ENCODE measurements at places on chromosomes 6 and 20.

GRCh38 chr6:163777716-163778115, 363.2 kb downstream of the QKI start:
- DNase-seq: no peak

GRCh38 chr6:158713469-158713868, 63.6 kb downstream of the SYTL3 start:
- DNase-seq: no peak

DNA sequence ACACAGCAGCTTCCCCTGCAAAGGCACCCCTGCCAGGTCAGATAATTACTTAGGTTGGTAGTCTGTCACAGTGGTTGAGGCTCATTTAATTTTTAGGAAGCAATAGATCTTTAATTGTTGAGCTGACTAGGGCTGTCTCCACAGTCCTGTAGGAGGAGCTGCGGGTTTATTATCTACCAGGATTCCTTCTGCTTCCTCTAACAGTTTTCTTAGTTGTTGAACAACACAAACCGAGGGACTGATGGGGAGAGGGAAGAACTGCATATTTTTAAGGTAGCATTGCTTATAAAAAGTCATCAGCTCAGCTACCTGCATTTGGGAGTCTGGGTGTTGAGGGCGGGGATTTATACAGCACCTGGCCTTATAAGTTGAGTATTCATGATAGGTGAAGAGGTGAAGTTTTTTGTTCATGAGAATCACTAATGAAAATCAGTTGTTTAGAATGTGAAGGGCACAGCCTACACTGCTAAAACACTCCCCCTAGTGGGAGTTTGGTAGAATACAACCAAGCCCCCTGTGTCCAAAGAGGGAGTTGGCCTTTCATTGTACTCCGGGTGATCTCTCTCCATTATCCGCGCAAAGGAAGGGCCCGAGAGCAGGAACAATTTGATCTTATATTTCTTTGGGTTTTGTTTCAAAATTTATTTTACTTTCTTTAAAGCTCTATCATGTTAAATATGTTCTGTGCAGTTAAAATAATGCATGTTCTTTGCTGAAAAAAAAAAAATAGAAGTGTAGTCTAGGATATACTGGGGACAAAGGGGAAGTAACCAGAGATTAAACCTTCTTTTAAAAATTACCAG, 69.6 kb downstream of the SSR1 start:
- peak; percentile 49 for DNase-seq

- no peak for DNase-seq
Measured at GRCh38 chr6:151577257-151577656, 83.4 kb downstream of the CCDC170 start.

DNA sequence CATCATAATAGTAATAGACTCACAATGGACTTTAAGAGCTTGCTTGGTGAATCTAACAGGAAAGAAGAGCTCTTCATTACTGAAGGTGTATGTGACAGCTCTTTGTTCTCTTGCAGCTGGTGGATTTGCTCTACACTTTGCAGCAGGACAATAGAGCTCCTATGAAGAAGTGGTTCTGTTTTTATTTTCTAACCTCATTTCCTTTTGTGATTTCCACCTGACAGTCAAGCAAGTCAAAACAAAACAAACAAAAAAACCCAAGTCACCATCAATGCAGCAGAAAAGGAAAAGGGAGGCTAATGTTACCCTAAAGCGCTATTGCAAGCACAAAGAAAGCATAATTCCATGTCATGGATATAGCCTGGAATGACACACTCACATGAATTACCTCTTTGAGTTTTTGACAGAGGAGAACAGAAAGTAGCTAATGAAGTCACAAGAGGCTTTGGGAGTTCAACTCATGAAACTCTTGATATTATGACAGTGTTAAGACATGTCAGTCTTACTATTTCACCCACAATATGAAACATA, 1188.1 kb downstream of the EPHA7 start:
- no peak for DNase-seq

- DNase-seq: no peak
Measured at GRCh38 chr6:5237805-5238204, 22.9 kb downstream of the LYRM4 start.

DNA sequence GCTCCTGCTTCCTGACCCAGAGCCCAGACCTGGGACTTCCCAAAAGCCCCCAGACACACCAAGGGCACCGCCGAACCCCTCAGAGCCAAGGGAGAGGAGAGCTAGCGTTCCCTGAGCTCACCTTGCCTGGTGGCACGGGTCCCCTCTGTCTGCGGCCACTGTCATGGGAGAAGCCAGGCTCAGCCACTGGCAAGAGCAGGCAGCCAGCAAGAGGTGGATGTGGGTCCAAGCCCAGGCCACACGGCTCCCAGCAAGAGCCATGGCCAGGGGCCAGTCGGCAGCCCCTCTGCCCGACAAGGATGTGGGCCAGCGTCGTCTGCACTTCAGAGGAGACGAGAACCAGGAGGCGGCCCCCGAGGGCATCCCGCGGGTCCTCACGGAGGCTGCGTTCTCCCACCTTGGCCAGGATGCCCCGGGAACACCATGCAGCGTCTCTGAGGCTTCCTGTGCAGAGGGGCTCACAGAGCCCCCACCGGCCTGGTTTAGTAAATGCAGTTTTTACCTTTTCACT, 2.2 kb upstream of the PPDPF start:
- no peak for DNase-seq

DNA sequence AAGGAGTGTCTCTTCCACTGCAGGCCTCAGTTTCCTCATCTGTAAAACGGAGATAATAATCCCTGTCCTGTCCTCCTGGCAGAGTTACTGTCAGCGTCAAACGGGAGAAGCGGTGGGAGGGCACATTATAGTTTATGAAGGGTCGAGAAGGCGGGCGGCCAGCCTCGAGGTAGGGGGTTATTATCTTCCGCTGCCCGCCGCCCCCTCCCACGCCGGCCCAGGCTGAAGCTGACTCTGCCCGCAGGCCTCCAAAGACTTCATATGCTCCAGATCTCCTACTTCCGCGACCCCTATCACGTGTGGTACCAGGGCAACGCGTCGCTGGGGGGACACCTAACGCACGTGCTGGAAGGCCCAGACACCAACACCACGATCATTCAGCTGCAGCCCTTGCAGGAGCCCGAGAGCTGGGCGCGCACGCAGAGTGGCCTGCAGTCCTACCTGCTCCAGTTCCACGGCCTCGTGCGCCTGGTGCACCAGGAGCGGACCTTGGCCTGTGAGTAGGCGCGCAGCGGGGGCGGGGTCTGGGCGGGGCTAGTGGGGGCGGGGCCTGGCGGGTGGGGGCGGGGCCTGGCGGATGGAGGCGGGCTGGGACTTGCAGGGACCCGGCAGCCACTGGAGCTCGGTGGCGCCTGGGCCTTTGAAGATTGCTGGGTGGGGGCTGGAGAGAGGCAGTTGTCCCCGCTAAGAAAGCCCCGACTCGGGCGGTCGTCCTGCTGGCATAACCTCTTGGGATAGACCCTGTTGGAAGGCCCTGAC, 2.8 kb downstream of the PROCR start:
- DNase-seq: peak; percentile 60

DNA sequence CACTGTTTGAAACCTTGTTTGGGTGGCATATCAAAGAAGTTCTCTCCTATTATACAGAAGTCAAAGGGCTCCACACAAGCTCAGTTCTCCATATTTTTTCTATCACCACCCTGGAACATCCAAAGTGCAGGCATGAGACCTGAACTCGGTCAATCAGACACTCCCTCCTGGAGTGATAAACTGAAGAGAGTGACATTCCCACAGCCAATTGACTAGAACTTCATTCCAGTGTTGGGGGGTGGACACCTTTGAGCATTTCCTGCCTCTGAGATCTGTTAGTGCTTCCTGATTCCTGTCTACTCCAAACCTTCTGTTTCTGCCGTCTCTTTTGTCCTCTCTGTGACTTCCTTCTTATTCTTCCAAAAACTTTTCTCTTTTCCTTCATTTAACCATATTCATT, 220.7 kb upstream of the NOX3 start:
- no peak for DNase-seq

- DNase-seq: no peak
Measured at GRCh38 chr6:17497535-17498095, 102.5 kb upstream of the FAM8A1 start.

DNA sequence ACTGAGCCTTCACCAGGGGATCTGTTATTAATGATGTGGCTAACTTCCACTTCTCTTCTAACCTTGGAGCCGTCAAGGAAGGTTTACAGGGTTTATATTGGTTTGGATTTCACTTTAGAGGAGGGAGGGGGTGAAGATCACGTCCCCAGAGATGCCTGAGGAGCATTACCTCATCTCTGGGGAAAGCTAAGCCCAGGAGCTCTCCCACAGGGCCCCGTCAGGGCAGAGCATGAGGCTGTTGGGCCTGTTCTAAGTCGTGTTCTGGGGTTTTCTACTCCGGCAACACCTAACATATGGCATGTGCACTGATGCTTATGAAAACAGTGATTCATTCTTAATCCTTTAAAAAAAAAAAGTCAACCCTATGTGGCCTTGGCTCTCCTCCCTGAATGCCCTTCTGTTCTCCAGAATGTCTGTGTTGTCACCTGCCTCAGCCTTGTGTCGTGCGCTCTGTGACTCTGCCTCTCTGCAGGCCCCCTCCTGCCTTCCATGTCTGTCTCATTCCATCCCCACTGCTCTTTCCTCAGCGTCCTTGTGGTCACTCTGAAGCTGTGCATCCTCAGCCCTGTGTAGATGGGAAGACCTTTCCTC, 97.4 kb upstream of the JARID2 start:
- DNase-seq: no peak

- no peak for DNase-seq
Measured at GRCh38 chr6:105921781-105922180, 164.4 kb upstream of the PRDM1 start.

- no peak for DNase-seq
Measured at GRCh38 chr6:159446340-159446739, 246.7 kb downstream of the SOD2 start.

DNA sequence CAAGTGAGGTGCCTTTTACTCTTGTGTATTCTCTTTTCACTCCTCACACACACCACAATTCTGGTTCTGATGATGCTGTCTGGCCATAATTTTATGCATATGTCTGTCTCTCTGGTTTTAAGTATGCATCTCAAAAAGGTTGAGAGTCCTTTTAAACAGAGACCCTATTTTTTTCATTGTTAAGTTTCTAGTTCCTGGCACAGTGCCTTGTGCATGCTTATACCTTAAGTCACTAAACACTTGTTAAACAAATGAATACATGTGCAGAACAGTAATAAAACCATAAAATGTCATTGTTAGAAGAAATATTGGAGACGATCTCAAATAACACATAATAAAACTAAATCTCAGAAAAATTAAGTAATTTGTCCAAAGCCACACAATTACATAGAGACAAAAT, 7.9 kb downstream of the ROS1 start:
- DNase-seq: no peak

DNA sequence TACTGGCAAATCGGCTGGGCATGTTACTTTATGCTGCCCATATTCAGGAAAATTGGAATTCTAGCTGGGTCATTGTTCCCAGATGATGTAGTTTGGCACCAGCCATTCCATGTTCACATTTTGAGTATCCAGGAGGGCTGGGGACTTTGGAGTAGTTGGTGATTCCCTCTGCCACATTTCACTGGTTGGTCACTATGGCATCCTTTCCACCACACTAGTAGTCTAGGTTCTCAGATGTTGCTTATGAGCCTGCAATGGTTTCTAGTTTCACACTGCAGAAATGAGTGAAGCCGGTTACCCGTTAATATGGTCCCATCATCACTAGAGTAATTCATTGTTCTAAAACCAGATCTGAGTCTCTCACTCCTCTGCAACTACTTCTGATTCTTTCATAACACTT, 4.6 kb downstream of the PTPN1 start:
- DNase-seq: no peak

DNA sequence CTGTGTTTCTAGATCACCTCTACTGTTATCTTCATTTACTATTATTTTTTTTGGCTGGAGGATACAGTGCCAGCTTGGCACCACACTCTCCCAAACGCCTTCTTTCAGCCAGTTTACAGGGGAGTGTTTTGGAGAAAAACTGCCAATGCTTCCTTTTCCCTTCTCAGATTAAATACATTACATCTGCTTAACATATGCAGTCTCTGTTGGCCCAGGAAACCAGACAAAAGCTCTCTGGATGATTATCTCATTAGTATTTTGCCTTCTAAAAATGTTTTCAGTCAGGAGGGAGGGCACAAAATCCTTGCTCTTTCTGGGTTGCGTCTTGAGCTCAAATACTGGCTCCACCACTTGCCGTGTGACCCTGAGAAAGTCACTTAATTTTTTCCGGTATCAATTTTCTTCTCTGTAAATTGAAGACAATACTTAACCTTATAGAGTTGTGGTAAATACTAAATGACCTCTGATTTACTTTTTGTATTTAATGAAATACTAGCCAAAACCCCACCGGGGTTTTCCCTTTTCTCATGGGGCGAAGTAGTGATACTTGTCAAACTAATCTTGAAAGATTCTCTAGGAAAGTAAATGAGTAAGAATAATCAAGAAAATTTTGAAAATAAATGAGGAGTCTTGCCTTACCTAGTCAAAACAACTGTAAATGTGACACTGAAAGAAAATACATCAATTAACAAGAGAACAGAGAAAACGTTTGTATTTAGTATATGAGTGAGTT, 146.2 kb downstream of the MMS22L start:
- no peak for DNase-seq

DNA sequence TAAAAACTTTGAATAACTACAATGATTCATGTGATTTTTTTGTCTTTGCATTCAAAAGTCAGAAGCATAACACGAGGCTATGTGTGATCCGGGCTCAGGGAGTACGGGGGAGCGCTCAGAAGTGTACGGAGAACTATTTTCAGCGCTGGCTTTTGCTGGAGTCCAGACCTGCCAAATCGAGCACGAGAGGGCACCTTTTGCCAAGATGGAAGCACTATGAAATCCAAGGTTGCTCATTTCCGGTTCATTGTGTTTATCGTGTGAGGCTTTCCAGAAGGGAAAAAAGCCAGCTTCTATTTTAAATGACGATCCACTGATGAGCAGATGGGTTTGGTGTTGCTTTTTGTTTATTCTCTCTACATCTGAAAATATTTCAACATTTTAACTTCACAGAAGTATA, 11.3 kb downstream of the RAMACL start:
- no peak for DNase-seq

GRCh38 chr20:62386383-62387218, at the start of gene RPS21:
Gene RPS21, plus strand, starts transcription at chr20:62387103. Its CDS starts 236 bp downstream, at chr20:62387339.
- DNase-seq: peak; percentile 95
